ENCODE measurements at places on chromosomes 7 and 10. TPM values are rescaled to one million over a fixed set of nuclear protein-coding genes. Genes with fewer than 3 reads are reported as not detected.

DNA sequence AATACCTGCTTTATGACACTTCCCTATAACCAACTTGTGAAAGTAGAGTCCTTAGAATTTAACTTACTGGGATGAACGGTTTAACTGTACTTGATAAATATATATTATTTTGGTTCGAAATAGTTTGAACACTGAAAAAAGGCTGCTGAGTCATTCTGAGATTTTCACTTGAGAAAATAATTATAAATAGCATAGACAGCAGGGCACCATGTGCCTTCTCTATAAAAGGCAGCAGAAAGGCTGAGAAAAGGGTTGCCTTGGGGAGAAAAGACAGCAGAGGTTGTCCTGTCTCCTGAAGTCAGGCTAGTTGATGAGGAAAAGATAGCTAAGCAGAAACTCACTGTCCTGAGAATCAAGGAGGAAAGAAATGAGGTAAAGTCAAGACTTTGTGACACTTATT is 92.4 kb downstream of the CTTNBP2 start:
- no peak for DNase-seq
- H3K4me3 ChIP-seq, result no peak overlapping the region
- no peaks in the 10 kb centered on the region for H3K4me1 ChIP-seq
- H3K27ac ChIP-seq, result no peak overlapping the region
- no peaks in the 10 kb centered on the region for H3K36me3 ChIP-seq

DNA sequence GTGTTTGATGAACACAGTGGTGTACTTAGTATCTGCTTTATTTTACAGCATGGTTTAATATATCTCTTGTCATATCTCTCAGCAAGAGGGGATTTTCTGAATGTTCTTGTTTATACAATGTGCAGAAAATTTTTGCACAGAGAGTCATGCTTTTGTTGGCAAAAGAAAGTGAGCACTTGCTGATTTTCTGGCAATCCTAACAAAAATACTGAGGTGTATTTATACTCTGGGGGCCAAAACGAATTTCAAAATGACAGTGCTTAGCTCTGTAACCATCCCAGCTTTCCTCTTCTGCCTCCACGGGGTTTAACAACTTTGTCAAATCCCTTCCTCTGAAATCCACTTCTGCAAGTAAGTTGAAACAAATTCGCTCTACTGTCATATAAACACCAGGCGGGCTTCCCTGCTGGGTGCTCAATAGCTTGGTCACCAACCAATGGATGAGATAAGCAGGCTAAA is 169.2 kb downstream of the NOC3L start:
- DNase-seq, result no peak
- no peak overlapping the region for H3K27ac ChIP-seq
- no peaks in the 10 kb centered on the region for H3K36me3 ChIP-seq
- H3K4me3 ChIP-seq, result no peak overlapping the region
- no peaks in the 10 kb centered on the region for H3K4me1 ChIP-seq
- H3K27me3 ChIP-seq, result no peaks in the 10 kb centered on the region

- no peaks in the 10 kb centered on the region for H3K36me3 ChIP-seq
- H3K4me1 ChIP-seq, result peaks cover 27% of the 10 kb centered on the region
- DNase-seq, result peak; percentile 63
These were observed 8.8 kb downstream of the GSTO2 start for GRCh38 chr10:104277785-104278184.

- no peak overlapping the region for H3K4me3 ChIP-seq
- no peak for DNase-seq
- H3K4me1 ChIP-seq, result no peaks in the 10 kb centered on the region
These were observed 233.6 kb upstream of the BMPER start for GRCh38 chr7:33671531-33672262.

- H3K27me3 ChIP-seq, result no peaks in the 10 kb centered on the region
- H3K4me3 ChIP-seq, result no peak overlapping the region
- H3K27ac ChIP-seq, result peak overlapping the region; percentile 48
- H3K4me1 ChIP-seq, result peaks cover 23% of the 10 kb centered on the region
These were observed 32.2 kb upstream of the EXOC6 start for GRCh38 chr10:92816091-92816531.

DNA sequence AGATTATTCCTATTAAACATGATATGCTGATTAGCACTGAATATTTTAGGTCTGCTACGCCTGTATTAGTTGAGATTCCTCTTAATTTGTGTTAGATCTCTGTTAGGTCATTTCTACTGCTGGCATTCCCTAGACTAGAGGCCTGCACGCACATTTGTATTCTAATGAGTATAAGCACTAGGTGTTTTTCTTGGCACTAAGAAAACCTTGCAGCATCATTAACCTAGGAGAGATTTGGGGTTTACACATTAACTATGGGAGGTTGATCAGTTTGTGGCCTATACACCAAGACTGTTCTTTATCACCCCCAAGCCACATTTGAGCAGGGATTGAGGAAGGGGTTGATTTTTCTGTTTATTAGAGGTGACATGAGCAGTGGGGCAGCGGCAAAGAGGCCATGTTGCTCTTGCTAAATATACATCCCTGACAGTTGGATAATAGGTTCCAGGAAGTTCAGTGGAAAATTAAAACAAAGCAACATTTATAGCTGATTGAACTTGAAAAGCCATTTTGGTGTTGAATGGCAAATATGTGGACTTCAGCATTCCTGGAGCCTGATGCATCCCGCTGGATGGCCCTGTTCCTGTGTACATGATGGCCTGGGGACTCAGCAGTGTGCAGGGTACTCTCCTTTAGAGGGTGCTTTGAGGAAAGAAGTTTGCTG is 65.2 kb downstream of the GBF1 start:
- DNase-seq, result peak; percentile 21
- peaks cover 45% of the 10 kb centered on the region for H3K4me1 ChIP-seq
- peak overlapping the region; percentile 78 for H3K27ac ChIP-seq
- H3K36me3 ChIP-seq, result no peaks in the 10 kb centered on the region

DNA sequence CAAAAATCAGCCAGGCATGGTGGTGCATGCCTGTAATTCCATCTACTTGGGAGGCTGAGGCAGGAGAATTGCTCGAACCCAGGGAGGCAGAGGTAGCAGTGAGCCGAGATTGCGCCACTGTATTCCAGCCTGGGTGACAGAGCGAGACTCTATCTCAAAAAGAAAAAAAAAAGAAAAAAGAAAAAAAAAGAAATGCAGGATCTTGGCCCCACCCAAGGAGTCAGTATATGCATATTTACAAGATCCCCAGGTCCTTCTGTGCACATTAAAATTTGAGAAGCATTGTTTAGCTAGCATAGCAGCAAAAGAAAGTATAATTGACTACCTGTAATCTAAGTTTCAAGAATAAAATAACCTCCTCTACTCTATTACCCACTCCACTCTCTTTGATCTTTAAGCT is 15.8 kb downstream of the PIK3AP1 start:
- H3K36me3 ChIP-seq, result no peaks in the 10 kb centered on the region
- no peak overlapping the region for H3K4me3 ChIP-seq
- H3K4me1 ChIP-seq, result no peaks in the 10 kb centered on the region
- H3K27me3 ChIP-seq, result no peaks in the 10 kb centered on the region
- H3K27ac ChIP-seq, result no peak overlapping the region

DNA sequence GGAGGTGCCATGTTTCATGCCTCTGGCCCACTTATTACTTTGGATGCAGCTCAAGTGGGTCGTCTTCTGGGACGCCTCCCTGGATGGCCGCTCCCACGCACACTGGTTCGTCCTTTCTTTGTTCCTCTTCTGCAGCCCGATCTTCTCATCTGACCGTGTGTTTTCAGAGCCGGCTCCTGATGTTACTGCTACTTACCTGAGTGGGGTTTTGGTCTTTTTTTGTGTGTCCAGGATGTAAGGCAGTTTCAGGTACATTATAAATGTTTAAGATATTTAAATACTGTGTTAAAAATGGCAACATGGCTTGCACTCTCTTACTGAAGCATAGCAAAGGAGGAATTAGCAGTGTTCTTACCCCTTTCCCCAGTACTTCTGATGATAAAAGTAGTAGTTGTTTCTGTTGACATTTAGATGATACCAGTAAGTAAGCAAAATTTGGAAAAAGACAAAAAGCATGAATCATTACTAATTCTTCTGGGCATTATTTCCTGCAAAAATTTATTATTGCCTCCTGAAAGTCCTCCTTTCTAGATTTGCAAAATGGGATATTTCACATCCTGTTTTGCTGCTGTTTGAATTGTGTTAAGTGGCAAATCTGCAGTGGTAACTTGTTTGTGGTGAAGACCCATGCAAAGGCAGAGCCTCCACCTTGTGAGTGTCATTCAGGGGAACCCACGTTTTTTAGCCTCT is 59.4 kb downstream of the SHH start:
- H3K27me3 ChIP-seq, result no peaks in the 10 kb centered on the region
- H3K27ac ChIP-seq, result no peak overlapping the region
- peaks cover 45% of the 10 kb centered on the region for H3K4me1 ChIP-seq

SLC18A3 gene
- total RNA-seq, result not detected

- no peak overlapping the region for H3K4me3 ChIP-seq
- no peak for DNase-seq
- H3K27ac ChIP-seq, result no peak overlapping the region
- no peaks in the 10 kb centered on the region for H3K27me3 ChIP-seq
- peaks cover 3% of the 10 kb centered on the region for H3K36me3 ChIP-seq
- H3K4me1 ChIP-seq, result no peaks in the 10 kb centered on the region
These were observed 85.4 kb downstream of the SIRT1 start for GRCh38 chr10:67969875-67970274.

DNA sequence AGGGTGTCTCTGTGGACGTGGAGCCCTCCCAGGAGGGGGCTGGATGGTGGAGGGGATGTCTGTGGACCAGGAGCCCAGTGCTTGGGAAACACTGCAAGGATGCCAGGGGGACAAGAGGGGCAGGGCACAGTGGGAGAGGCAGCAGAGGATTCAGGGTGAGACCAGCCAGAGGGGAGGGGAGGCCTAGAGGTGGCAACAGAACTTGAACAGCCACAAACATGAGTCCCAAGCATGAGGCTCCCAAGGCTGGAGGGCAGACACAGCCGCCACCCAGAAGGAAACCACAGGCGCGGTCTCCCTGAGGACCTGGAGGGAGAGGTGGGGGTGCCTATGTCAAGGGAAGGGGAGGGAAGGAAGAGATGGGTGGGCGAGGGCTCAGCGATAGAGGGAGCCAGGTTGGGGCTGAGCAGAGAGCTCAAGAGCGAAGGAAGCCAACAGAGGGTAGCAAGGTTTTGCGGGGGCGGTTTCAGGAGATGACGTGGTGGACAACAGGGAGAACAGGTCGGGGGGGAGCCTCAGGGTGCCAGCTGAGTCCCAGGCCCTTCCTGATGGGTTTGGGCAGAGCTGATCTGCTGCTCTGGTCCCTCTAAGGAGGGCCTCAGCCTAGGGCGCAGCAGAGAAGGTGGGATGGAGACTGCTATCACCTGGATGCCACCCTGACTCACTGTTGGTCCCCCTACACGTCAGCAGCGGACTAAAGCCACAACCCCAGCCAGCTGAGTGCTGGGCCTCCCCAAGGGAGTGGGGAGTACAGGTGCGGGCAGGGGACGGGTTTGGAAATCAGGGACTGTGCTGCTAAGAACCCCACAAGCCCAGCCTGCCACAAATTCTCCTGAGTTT is 6.7 kb upstream of the PILRA start:
- no peaks in the 10 kb centered on the region for H3K27me3 ChIP-seq
- H3K27ac ChIP-seq, result no peak overlapping the region
- H3K36me3 ChIP-seq, result no peaks in the 10 kb centered on the region
- H3K4me3 ChIP-seq, result no peak overlapping the region
- no peak for DNase-seq
- no peaks in the 10 kb centered on the region for H3K4me1 ChIP-seq
